ENCODE measurements at places on chromosomes 5 and 9.

DNA sequence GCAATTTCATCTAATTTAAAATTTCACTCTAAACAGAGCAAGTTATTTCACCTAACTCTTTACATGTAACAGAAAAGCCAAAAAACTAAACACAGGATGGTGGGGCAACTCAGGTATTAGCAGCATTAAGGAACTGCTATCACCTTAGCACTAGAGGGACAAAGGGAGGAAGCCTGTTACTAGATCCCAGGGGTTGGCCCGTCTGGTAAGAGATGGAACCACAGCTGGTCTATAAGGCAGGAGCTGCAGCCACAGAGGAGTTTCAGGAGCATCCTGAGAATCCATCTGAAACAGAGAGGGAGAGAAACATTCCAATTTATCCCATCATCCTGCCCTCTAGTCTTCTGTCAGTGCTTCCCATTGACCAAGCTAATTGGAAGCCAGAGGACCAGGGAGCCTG is 300.3 kb downstream of the MRPS30 start:
- no peak for DNase-seq

- no peak for DNase-seq
Measured at GRCh38 chr9:120960001-120960400, 33.4 kb upstream of the TRAF1 start.

DNA sequence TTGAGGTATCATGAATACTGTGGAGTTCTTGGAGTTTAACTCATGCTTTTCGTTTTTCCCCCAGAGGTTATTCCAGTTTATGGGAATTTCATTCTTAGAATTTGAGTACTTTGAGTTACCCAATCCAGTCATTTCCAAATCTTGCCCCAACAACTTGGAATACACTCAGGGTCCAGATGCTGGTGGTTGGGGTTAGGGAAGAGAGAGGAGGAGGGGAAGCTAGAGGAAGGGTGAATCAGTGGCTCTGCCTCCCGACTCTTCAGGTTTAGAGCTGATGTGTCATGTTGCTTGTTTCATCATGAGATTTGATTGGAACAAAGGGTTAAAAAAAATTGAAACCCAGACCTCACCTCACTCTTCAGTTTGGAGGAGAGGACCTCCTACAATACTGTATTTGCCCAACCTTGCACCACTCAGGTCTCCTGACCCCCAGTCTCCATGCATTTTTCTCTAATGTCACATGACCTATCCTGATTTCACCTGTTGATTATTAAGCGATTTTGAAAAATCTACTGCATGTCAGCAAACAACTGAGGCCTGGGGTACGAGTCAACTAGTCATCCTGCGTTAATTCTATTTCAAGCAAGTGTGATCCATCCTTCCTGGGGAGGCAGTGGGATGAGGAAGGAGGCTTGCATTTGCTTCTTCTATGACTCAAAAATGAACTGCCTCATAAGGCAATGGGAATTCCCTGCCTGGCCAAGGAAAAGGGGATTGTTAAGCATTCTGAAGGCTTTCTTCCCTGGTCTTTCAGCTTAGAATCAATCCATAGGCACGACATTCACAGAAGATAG is 6.2 kb upstream of the SLC1A3 start:
- DNase-seq, result no peak

DNA sequence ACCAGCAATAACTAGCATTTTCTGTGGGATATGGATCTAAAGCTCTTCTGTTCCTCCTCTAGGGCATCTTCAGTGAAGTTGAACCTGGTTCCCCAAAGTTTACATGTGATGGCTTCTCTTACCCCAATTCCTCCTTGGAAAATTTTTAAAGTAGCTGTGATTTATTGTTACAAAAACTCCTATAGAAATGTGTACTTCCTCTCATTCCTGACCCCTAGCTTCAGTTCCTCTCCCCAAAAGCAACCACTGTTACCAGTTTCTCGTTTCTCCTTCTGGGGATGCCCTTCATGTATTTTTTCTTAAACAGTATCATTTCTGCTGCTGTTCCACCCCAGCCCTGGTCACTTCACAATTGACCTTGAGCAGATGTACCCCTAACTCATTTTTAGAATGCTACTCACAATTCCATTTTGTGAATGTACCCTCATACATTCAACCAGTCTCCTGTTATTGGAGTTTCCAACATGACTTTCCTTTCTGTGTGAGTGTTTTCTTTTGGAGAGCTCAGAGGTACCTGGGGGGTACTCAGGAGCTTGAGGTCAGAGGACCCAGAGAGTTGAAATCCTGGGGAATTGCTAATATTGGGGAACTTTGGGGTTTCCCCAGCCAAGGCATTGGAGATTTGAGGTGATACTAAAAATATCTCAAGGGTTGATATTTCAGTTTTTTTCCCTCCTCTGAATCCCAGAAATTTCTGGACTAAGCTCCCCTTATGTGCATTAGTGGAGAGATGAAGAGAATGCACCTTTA is 18.6 kb upstream of the GLRX start:
- DNase-seq, result no peak

- no peak for DNase-seq
Measured at GRCh38 chr5:74648835-74649293, 8.3 kb upstream of the ENC1 start.

GRCh38 chr9:27157097-27157496 is 48.1 kb downstream of the TEK start:
- no peak for DNase-seq

GRCh38 chr9:110986529-110986928 is 51.7 kb downstream of the LPAR1 start:
- DNase-seq, result no peak

DNA sequence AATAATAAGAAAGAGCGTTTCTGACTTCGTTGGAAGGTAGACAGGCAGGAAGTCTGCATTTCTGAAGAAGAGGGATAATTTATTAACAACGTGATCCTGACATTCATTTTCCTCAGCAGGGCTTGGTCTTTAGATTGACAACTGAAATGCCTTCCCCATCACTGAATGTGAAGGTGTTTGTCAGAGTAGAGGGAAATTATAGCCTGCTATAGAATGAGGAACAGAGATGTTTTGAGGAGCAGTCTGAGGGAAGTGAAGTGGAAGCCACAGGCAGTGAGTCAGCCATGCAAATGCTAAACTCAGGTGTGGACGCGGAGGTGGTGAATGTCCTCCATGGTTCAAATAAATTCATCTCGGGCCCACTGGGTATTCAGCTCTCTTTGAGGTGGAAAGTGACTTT is 30.5 kb downstream of the C7 start:
- DNase-seq, result no peak

GRCh38 chr5:1831257-1831656 is 30.1 kb downstream of the NDUFS6 start:
- DNase-seq, result no peak

GRCh38 chr5:82635561-82636288 is 357.6 kb upstream of the RPS23 start:
- DNase-seq, result no peak

- no peak for DNase-seq
Measured at GRCh38 chr5:179406031-179406961, 61.0 kb upstream of the ADAMTS2 start.

GRCh38 chr9:105144076-105144475 is 100.4 kb upstream of the SLC44A1 start:
- no peak for DNase-seq

DNA sequence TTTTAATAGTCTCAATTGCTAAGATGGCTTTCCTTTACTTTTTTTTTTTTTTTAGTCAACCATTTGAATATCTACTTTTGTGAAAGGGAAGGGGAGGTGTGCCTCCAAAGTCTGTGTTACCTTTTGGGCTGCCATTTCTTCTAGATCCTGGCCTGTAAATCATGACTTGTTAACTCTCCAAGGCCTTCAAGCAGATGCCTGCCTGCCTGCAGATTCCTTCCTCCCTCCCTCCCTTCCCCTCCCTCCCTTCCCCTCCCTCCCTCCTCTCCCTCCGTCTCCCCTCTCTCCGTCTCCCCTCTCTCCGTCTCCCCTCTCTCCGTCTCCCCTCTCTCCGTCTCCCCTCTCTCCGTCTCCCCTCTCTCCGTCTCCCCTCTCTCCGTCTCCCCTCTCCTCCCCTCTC is 73.1 kb downstream of the COMMD10 start:
- no peak for DNase-seq

DNA sequence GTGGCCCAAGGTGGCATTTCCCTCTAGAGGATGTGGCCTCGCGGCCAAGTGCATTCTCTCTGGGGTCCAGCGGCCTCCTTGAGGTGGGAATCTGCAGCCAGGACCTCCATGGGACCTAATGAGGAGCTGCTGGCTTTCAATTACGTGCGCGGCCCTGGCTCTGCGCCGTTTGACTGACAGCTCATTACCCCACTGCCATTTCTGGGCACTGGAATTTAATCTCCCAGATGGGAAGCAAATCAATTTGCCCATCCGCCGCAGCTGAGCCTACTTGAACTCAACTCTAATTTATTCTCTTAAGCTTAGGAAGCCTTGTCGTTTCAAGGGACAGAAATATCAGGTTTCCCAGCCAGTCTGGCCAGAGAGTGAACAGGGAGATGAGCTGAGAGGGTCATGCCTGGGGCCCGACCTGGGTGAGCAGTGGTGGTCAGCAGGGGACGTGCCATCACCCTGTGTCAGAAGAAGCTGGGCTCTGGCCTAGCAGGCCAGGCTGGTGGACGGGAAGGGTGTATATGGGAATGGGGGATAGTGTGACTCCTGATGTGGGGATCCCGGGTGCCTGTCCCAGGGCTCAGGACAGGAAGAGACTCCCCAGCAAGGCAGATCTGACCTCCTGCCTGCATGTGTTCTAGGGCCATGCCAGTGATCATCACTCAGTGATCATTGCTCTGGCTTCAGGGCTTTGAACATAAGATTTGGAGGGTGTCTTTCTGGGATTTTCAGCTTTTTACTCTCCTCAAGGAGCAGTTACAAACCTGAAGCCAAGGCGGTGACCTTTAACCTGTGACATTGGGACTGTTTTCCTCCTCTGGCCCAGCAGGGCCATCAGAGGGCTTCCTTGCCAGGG is 69.7 kb downstream of the MACROH2A1 start:
- DNase-seq, result no peak

DNA sequence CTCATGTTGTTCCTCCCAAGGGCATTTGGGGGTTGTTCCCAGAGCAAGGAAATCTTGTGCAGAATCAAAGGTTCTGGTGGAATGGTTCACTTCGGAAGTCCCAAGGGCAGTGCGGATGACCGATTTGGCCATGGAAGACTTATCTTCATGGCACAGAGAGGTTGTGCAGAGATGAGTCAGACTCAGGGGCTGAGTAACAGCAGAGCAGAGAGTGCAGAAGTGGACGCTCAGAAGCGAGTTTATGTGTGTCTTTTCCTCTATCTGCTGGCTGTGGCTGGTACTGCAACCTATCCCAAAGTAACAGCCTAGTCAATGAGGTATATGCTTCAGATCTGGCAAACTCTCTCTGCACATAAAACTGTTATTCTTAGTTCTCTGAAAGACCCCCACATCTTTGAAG is 118.1 kb downstream of the DPYSL3 start:
- no peak for DNase-seq

DNA sequence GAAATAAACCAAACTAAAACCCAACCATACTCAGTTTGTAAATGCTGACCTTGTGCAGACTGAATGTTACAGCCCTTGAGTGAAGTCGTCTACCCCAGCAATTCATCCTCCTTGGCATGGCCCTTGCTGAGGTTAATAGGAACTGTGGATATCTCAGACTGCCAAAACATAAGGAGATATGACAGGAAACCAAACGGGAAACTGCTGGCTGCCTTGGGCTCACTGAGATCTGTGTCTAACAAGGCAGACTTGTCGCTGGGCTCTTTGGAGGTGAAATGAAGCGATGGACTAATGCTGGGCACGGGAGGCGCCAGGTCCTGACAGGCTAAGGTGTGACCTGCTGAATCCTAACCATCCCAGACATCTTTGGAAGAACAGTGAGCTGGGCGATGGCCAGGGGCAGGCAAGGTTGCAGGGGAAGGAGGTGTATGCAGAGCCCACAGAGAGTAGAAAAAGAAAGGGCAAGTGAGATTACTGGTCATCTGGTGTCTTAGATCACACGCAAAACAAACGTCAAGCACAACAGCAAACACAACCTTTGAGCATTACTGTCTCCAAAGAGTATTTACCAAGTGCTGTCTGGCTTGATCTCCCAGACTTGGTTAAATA is 44.6 kb upstream of the ALDH1A1 start:
- DNase-seq, result no peak

GRCh38 chr9:15873573-15874177 is 320.8 kb downstream of the CCDC171 start:
- peak; percentile 43 for DNase-seq

DNA sequence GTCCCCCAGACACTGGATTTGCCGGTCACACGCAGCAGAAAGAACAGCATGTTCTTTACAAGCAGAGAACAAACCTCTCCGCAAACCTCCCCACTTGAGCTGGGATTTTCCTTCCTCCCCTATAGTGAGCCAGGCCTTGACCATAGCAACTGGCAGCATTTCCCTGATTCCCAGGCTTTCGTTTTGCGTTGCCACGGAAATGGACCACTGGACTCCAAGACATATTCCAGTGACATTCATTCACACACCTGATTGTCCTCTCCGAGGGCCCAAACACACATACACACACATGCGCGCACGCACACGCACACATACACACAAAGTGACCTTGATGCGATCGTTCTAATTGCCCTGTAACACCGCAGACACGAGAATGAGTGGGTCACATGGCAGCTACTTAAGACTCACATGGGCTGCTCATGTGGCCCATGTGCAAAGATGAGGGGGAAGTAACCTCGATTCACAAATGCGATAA is 80.9 kb upstream of the CPEB4 start:
- DNase-seq, result no peak

GRCh38 chr5:160119905-160120266 is 636 bp upstream of the PWWP2A start:
- no peak for DNase-seq

DNA sequence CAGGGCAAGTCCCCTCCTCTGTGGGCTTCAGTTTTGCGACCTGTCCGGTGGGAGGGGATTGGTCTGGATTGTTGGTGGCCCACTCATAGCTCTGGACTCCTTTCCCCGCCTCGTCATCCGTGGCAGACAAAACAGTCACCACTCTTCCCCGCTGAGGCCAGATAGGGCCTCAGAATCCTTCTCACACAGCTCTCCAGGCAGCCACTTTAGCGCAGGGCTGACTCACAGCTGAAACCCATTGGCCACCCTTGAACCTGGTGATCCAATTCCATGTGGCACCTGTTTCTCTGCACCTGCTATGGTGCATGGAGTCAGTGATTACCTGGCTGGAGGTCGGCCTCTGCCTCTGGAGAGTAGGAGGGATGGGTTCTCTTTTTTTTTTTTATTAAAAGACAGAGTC is 15.8 kb upstream of the CACFD1 start:
- DNase-seq, result no peak

- no peak for DNase-seq
Measured at GRCh38 chr5:149453618-149454415, 74.7 kb upstream of the IL17B start.

GRCh38 chr5:19519448-19519847 is 468.6 kb downstream of the CDH18 start:
- no peak for DNase-seq

- DNase-seq, result no peak
Measured at GRCh38 chr5:68521776-68522175, 306.2 kb downstream of the PIK3R1 start.

DNA sequence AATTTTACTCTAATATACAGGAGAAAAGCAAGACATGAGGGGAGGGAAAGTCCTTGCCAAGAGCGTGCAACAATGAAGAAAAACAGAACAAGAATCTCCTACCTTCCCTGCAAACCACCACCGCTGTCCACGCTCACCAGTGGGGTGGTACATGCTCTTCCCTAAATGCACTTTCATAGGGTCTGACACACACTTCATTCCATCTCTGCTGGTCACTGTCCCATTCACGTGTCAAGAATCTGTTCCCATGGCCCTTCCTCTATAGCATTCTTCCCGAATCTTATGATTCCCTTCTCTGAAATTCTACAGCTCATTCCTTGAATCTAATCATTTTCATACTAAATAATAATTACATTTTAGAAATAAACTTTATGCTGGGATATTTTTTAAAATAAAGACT is 11.4 kb upstream of the DNAH5 start:
- no peak for DNase-seq

Data from brain pericyte (primary cell).